ENCODE measurements at places on chromosomes 1 and 21.

GRCh38 chr1:152924191-152924590, 15.8 kb downstream of the IVL start:
- DNase-seq = no peak

GRCh38 chr1:237712082-237712481, 178.6 kb downstream of the ZP4 start:
- no peak for DNase-seq

DNA sequence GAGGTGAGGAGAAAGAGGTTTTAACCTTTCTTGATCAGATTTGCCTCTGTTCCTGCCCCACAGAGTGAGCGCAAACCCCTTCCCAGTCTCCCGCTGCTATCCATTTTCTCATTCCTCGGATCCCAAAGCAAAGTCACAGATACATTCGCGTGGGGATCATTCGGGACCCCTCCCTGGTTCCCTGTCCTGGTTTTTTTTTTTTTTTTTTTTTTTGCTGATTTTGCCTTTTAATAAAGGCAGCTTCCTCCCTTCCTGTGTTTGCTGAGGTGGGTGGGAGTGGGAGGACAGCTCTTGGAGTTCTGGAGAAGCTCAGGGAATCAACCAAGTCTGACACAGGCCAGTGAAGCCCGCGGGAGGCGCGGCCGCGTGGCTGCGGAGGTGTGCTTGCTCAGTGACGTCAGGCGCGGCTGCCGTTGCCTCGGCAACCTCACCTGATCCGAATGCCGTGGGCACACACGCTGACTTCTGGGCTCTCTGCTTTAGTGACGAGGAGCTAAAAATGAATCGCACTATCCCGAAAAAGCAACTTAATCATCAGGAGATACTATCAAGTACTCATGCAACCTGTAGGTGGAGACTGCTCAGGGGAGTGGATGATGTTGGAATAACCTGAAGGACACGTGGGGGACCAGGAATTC, 106.4 kb downstream of the TBX19 start:
- peak; percentile 47 for DNase-seq

DNA sequence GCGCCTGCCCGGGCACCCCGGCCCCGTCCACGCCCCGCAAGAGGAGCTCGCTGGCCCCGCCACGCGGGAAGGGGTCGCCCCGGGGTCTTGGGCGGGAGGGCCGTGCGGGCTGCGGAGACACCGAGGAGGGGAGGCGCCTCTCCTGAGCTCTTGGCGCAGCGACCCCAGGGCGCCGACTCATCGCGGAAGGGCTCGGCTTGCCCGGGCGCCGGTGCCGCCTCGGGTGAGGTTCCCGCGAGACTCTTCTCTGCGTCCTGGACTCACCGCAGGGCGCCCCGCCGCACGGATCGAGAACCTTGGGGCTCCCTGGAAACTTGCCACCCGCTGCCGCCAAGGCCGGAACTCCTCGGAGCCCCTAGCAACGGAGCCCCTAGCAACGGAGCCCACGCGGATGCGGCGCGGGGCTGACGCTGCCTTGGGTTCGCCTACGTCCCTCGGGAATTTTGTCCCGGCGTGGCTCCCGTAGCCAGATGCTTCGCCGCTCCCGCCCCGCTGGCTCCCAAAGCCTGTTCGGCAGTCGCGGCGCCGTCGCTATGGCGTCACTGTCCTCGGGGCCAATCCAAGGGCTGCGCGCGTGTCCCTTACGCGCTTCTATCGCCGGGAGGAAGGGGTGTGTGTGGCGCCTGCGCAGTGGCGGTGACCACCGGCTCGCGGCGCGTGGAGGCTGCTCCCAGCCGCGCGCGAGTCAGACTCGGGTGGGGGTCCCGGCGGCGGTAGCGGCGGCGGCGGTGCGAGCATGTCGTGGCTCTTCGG, at the start of gene ATAD3A:
Gene ATAD3A, plus strand, starts transcription at position 630 of the 753 bp plus-strand sequence. Its CDS starts 107 bp downstream, at position 737.
- peak; percentile 95 for DNase-seq

DNA sequence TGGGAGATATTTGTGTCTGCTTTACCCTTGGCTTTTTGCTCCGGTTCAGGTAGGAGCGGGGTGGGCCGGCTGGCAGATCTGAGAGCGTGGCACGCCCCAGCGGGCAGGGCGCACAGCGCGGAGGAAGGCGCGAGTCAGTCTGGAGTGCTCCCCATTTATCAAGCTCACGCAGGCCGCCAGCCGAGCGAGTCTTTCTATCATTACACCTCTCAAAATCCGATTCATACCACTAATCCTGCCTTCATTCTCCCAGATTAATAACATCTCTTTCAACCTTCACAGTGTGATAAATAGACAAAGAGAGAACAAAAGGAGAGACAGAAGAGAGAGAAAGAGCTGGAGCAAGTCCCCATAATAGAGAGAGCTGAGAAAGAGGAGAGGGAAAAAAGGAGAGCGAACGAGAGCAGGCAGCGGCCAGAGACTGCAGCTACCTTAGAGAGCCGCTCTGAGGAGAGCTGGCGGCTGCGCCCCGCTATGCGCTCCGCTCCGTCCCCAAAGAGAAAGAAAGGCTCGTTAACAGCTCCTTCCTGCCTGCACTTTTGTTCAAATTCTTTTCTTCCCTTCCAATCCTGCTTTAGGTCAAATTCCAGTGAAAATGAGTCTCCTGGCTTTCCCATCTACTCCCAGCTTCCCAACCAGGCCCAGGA, 48.0 kb downstream of the DMAP1 start:
- no peak for DNase-seq

GRCh38 chr1:166379447-166379846, 212.6 kb upstream of the FAM78B start:
- DNase-seq = no peak

DNA sequence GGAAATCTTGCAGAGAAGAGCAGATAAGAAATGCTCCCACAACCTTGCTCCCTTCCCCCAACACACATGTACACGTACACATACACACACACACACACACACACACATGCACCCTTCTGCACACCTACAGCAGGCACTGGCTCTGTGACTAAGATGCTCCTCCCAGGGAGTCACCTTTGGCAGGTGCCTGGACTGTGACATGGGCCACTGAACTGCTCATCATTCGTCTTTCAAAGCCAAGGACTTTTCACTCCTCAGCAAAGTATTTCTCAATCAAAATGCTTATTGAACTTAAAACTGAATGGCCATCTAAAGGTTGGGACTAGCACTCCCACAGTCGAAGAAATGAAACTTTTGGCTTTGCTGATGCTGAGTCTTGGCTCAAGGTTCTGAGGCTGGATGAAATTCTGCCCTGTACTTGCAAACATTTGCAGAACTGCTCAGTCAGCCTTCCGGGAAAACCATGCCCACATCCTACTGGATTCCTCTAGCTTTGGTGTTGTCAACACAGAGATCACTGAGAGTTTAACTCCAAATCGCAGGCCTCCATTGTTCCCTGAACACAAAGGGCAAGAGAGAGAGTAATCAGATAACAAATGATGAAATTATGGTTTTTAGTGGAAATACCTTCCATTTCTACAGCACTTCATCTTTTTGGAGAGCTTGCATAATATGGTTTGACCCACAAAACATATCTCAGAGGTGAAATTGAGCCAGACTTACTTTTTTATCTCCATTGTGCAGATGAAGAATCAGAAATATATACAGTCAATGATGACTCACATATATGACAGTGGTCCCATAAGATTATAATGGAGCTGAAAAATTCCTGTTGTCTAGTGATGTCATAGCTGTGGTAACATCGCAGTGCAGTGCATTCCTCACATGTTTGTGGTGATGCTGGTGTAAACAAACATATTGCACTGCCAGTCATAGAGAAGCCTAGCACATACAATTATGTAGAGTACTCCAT, 72.4 kb upstream of the BCAR3 start:
- DNase-seq = no peak

DNA sequence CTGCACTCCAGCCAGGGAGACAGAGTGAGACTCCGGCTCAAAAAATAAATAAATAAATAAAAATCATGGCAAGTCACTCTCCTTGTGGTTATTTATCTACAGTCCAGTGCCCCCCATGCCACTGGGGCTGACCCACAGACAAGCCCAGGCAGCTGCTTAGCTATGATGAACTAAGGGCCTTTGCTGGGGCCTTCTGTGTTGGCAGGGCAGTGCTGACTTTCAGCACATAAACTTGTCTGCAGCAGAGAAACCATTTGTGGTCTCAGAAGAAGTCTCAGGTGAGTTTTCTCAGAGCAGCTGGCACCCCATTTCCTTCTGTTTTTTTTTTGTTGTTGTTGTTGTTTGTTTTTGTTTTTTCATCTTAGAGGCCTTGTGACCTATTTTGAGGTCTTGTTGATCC, 20.9 kb upstream of the CFHR4 start:
- no peak for DNase-seq

DNA sequence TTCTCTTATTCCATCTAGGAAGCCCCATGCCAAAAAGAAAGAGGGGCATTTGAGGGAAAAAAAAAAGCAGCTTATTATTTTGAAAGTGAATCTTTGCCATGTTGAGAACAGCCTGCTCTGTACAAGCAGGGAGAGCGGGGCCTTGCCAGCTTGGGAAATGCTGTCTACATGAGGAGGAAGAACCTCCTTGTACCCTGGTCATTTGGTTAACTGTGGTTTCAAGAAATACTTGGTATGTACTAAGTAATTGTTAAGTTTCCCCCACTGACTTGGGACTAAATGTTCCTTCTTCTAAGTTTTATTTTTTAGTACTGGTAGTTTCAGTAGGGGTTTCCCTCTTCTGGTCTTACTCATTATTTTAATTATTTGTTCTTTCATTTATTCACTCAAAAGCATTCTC, 144.1 kb upstream of the HOOK1 start:
- no peak for DNase-seq

GRCh38 chr1:37393173-37394120, 80.9 kb upstream of the ZC3H12A start:
- no peak for DNase-seq

DNA sequence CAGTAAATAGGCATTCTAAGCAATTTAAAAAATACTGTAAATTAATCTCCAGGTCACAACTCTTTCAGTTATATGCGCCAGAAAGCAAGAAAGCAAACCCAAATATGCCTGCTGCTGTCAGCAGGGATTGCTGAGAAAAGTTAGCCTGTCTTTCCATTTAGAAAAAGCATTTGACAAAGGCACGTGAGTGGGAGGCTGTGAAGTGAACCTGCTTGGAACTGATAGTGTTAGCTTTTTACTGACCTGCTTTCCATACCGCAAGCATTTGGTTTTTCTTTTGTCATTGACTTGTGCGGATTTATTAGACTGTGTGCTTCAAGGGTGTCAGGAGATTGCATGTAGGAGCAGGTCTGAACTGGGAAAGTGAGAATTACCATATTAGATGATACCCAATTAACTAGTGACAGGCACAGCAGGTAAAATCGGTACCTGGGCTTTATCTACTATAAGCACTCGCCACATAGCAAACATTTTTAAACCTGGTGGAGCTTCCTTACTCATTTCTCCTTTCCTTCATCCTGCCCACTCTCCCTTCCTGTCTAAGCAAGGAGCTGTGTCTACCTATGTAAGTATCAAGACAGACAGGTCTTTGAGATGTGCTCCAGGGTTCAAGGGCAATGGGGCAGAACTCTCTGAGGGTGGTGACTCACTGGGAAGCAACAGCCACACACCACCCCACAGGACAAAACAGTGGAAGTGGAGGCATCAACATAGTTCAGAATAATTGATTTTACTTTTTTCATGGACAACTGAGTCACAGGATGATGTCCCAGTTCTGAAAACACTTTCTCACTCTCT, 323.9 kb downstream of the DISC1 start:
- DNase-seq = no peak

GRCh38 chr1:67988066-67988465, 62.4 kb downstream of the DIRAS3 start:
- DNase-seq = no peak

DNA sequence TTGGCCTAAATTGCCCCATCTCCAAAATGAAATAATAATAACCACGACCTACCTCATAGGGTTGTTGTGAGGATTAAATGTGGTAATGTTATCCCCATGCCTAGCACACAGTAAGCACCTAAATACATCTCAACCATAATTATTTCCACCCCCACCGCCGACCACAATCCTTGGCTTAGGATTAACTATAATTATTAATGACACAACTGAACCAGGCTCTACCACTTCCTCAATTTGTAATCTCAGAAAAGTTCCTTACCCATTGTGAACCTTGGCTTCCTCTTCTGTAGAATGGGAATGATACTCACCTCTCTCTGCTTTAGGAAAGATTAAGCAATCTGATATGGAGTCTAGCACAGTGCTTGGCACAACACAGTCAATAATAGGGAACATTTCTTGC, 44.3 kb upstream of the TACSTD2 start:
- DNase-seq = no peak

- no peak for DNase-seq
These were observed 9.1 kb downstream of the PTGFRN start for GRCh38 chr1:116918714-116919357.

- DNase-seq = no peak
These were observed 5.3 kb downstream of the KRTAP10-1 start for GRCh38 chr21:44534688-44535087.

- no peak for DNase-seq
These were observed 42.5 kb upstream of the CSF3R start for GRCh38 chr1:36525166-36525565.

DNA sequence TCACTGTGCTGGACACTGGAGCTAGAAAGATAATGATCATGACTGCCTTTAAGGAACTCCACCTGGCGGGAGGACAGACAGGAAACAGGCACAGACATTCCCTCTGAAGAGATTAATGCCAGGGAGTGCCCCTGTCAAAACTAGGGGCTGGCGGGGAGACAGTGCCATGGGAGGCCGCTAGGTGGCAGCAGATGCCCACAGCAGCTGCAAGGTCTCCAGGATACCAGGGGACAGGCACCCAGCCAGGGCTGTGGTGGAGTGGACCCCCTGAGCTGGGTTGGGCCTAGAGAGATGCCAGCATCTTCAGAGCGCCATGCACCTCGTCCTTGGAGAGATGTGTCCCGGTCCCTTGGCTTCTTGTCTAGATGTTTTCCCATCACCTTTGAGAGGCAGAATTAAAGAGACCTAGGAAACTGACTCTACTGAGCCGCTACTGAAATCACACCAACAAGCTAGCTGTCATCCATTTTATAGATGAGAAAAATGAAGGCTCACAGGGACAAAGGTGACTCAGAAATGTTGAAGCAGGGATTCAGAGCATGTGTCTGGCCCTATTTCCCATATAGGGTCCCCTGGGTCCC, 3.6 kb downstream of the REN start:
- peak; percentile 93 for DNase-seq

GRCh38 chr1:111476761-111477309, 3.1 kb downstream of the C1orf162 start:
- DNase-seq = no peak

DNA sequence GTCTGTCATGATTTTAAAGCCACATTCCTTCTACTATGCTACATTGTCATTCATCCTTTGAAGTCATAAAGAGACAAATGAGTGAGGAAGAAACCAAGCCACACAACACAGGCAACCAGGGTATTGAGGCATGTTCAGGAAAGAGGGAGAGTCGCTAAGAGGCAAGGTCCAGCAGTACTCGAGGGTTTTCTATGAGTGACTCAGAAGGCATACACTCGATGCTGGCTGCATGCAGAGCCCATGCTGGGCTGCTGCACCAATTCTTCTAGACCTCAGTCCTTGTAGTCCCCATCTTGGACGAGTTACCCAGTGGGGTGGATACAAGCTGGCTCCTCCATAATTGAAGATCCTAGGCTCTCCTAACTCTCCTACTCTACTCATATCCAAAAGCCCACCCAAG, 57.6 kb downstream of the OLFML2B start:
- DNase-seq = no peak

GRCh38 chr1:110538075-110538474, 19.1 kb upstream of the KCNA10 start:
- DNase-seq = no peak

All from mesothelial cell of epicardium (in vitro differentiated cells).